Stimulated activated CD4-positive, alpha-beta T cell treated with anti-CD3 and anti-CD28 coated beads, Interleukin-1b, Interleukin-23, amount 100 ng/mL, for 1 hour (primary cell): ENCODE measurements at places on chromosomes 1 and 21.

DNA sequence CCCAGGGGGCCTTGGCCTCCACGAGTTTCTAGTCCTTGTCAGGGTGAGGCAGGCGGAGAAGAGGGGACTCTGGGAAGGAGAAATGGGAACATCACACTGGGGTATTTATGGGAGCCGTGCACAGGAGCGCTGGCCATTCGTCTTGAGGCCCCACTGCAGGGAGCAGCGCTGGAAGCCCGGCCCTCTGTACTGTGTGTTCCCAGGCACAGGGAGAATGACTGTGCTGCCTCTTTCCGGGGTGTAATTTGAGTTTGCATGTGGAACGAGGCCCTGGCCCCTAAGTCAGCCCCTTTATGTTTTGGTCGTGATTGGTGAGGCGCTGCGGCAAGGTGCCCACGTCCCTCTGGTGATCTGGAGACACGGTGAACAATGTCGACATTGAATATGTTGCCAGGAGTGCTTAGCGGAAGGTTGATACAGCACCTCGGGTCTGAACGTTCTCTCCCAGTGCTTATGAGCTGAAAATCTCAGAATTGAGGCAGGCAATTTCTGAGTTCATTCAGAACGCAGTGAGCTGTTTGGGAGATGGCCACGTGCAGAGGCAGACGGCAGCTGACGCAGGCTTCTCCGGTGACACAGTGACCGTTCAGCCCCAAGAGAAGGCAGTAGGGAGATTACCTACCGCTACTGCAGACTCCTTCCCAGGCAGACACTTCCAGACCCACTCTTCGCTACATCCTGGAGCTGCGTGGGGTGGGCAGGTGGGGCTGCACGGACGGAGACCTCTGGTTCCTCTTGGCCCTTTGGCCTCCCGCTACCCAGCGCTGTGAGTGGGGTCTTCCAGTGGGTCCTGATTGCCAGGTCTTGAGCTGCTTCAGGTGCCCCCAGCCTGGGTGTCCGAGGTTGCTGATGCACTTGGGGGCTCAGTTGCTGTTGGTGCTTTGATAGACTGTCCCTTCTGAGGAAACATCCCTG lies 265.8 kb downstream of the CAMTA1 start:
- no peak for DNase-seq

DNA sequence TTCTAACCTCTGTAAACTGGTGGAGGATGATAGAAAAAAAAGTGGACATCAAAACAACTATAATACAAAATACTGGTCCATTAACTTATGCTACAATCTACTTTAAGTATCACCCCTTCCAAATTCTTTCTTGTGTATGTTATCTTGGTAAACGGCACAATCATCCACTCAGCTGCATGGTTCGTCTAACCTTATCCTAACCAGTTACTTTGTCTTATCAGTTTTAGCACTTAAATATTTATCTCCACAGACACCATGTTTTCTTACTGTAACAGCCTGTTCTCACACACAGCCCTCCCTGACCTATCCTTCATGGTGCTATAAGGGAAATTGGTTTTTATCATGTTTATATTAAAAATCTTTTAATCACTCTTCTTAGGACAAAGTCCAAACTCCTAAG lies 157.2 kb downstream of the PTGER3 start:
- DNase-seq, result no peak

DNA sequence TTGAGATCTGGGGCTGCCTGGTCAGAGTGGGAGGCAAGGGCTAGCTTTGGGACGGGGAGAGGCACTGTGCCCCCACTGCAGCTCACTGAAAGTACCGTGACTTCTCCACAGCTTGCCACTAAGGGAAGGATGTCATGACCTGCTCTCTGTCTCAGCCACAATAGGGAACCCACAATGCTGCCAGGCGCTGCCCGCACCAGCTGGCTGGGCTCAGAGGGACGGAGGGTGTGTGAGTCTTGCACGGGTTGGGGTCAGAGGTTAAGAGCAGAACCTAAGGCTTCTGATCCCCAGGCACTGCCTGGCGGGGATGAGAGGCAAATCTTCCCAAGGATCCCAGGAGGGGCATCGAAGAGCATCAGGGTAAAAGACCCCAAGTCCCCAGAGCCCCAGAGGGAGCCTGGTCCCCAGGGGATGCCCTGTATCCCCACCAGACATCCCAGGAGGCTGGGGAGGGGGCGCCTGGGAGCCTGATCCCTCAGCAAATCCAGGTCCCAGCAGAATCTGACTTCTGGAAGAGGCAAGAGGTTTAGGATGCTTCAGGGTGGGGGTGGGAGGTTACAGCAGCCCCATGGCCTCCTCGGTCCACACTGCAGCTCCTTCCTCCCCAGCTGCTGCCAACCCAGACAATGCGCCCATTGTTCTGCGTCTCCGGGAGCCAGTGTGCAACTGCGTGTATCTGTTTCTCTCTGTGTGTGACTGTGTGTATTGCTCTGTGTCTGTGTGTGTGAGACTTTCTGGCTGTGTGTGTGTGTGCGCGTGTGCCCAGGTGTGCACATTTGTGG lies 2.0 kb upstream of the MARCKSL1 start:
- no peak for DNase-seq

DNA sequence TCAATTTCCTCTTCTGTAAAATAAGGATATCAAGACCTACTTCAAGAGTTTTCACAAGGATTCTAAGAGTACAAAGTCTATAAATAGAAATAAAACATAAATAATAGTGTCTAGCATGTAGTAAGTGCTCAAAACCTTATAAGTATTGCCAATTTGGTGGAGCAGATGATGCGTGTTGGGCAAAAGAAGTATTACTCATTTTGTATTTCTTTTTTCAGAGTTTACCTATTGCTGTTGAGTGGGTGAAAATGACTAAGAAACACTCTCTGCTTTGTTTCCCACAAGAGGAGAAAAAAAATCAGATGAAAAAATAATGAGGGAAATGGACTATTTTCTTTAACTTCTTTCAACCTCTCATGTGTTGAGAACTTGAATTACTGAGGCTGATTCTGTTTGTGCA lies 103.3 kb upstream of the KCNK2 start:
- DNase-seq, result no peak

GRCh38 chr1:229114315-229114714 lies 156.6 kb upstream of the RAB4A start:
- DNase-seq, result no peak

DNA sequence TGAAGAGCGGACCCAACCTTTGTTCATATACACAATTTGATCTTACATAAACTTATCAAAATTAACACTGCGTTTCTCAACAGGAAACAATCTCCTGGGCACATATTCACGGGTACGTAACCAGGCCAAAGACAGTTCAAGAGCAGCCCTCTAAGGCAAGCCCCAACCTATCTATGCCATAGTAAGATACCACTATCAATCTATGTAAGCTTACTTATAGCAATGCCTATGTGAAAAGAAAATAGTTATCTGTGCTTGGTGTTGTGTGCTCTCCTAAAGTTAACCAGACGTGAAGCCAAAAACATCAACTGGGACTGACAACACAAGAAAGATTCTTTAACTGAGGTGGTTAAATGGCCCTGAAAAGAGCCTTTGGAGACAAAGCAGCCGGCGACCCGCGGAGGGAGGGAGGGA lies 49.4 kb upstream of the BOLA1 start:
- no peak for DNase-seq

- no peak for DNase-seq
These were observed 55.4 kb upstream of the SCYL3 start for GRCh38 chr1:169949139-169949538.

DNA sequence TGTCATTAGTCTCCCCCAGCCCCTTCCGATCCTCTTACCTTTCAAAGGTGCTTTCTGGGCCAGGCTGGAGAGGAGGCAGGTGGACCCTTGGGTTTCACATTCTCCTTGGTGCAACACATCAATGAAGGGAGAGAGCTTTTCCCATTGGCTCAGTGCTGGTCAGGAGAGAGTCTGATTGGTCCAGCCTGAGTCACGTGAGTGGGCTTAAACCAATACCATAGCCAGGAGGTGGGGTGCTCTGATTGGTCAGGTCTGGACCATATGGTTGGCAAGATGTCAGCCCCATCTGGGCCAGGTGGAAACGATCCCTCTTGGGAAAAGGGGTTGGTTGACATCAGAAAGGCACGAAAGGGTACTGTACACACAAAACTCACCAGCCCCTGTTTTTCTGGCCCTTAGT lies 44.8 kb upstream of the ABCG1 start:
- no peak for DNase-seq

- DNase-seq, result no peak
These were observed 21.1 kb upstream of the SLC45A3 start for GRCh38 chr1:205701420-205701819.

DNA sequence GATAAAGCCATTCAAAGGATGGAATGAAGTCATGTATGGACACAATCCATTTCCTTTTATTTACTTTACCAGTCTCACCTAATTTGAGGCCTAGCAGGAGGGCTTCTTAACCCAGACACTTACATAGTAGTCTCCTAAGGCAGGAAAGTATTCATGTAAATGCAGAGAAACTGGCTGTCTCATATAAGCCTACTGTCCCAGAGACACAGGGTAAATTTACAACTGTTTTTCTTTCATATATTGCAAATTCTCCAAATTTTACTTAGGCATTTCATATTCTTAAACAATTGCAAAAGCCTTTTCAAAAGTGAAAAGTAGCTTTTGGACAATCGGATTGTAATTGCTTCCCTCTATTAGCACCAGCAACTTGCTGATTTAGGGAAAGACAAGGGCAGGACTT lies 29.9 kb downstream of the SPAG17 start:
- DNase-seq, result no peak

- no peak for DNase-seq
These were observed 12.0 kb downstream of the SLC35D1 start for GRCh38 chr1:67041841-67042503.

GRCh38 chr1:152663098-152663497 lies at the start of gene LCE2D:
TSS of gene LCE2D (plus strand) at chr1:152663380. CDS start at chr1:152664106, 726 bp downstream.
- DNase-seq, result no peak

DNA sequence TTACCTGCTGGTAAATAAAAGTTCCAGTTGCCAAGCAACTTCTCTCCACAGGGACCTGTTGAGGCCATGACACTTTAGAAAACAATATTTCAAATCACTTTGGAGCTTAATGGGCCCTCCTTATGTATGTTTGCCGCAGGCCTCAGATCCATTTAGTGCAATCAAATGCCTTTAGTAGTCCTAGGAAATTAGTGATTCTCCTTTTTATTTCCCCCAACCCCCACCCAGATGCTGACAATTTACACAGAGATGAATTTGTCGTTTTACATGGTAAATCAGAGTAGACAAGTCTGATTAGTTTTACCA lies 83.6 kb downstream of the CLIC4 start:
- no peak for DNase-seq

DNA sequence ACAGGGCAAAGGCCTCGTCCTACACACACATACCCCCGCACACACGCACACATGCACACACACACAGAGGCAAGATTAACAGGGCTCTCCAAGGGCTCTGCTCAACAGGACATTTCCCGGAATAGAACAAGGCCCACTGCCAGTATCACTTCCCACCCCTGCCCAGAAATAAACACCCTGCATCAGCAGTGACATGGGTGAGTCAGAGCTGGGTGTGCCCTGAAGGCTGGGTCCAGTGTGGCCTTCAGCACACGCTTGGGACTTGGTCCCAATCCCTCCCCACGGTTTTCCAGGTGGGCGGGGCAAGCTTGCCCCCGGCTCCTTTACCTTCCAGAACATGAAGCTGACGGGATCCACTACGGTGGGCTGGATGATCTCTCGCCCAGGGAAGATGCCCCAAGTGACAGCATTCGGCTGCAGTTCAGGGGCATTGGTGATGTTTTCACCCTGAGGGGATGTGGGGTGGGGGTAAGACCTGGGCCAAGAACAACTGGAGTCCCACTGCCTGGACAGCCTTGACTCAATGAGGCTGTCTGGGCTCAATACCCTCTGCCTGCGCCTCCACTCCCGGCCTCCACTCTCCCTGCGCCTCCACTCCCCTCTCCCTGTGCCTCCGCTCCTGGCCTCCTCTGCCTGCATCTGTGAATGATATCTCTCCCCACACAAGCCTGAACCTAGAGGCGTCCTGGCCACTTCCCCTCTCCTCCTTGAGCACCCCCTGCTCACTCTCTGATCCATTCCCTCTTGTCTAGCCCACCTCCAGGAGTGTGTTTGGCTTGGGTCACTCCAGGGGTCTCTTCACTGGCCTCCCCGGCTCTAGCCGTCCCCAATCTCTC lies 14.7 kb downstream of the MTHFR start:
- no peak for DNase-seq

DNA sequence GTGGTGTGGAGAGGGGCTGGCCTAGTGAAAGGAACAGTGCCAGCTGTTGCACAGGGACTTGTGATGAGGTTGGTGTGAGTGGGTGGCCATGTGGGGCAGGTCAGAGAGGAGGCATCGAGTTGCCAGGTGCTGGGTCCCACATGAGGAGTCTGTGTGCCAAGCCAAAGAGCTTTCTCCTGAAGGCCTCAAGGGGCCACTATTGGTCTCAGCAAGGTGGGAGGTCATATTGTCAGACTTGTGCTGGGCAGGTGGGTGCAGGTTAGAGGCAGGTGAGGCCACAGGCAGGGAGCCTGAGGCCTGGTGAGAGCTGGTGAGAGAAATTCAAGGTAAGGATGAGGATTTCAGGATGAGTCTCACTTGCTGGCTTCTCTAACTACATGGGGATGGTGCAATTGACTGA lies 256.8 kb downstream of the DISC1 start:
- no peak for DNase-seq

DNA sequence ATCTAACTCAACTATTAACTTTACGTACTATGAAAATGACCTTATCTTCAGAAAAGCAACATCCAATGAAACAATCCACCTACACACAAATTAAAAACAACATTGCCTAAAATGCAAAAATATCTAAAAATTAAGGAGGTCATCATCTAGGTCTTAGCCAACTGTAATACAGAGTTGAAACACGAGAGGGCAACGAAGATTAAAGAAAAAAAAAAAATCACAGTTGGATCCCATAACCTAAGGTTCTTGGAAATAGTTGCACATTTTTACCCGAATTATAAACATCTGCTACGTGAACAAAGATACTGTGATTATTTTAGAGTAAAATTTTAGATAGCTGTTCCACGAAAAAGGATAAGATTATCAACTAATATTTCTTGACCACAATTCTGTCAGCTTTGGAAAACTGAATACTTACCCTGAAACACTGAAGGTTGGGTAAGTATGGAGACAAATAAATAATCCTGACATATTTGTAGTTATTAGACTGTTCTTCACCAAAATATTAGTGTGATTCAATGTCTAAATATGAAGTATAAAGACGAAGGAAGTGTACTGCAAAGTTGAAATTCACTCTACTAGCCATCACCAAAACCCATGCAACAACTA lies 88.0 kb upstream of the AK4 start:
- DNase-seq, result no peak

- no peak for DNase-seq
These were observed 73.9 kb upstream of the RRP15 start for GRCh38 chr1:218211241-218211640.
